ENCODE measurements at places on chromosomes 4 and X. TPM values are rescaled to one million over a fixed set of nuclear protein-coding genes. Genes with fewer than 3 reads are reported as not detected.

SYNPO2 gene
- polyA plus RNA-seq: 17.6 TPM

VCX gene
- not detected for polyA plus RNA-seq

CT45A10 gene
- not detected for polyA plus RNA-seq

STPG2 gene
- polyA plus RNA-seq: 0.40 TPM

ANOS1 gene
- 9.0 TPM for polyA plus RNA-seq

PHKA1 gene
- polyA plus RNA-seq: 6.1 TPM

BTK gene
- 2.4 TPM for polyA plus RNA-seq

CSN1S1 gene
- polyA plus RNA-seq: not detected

SMARCA1 gene
- polyA plus RNA-seq: 134 TPM

MXRA5 gene
- 8.8 TPM for polyA plus RNA-seq

MAP7D2 gene
- 3.1 TPM for polyA plus RNA-seq

SLC16A2 gene
- polyA plus RNA-seq: 29.7 TPM

ZFP42 gene
- 0.96 TPM for polyA plus RNA-seq

GYPA gene
- polyA plus RNA-seq: 3.6 TPM

SLC34A2 gene
- polyA plus RNA-seq: 25.2 TPM

EPHA5 gene
- 0.34 TPM for polyA plus RNA-seq

HERC6 gene
- polyA plus RNA-seq: 7.2 TPM

HTN1 gene
- polyA plus RNA-seq: not detected

SLC10A7 gene
- polyA plus RNA-seq: 13.2 TPM

CENPVL2 gene
- polyA plus RNA-seq: 0.18 TPM

GLRA2 gene
- 0.26 TPM for polyA plus RNA-seq

AMTN gene
- polyA plus RNA-seq: not detected

RAB39B gene
- 3.3 TPM for polyA plus RNA-seq

KLHL2 gene
- 25.8 TPM for polyA plus RNA-seq

PLXNB3 gene
- polyA plus RNA-seq: 1.6 TPM

AKAP14 gene
- polyA plus RNA-seq: 0.37 TPM

CENPU gene
- polyA plus RNA-seq: 43.0 TPM

NDNF gene
- polyA plus RNA-seq: 64.6 TPM

GLUD2 gene
- polyA plus RNA-seq: 5.6 TPM

KLB gene
- polyA plus RNA-seq: 0.16 TPM

SATL1 gene
- 0.65 TPM for polyA plus RNA-seq

ANXA10 gene
- polyA plus RNA-seq: 0.17 TPM

NUP62CL gene
- polyA plus RNA-seq: 13.5 TPM

CSAG2 gene
- polyA plus RNA-seq: not detected
